ENCODE measurements at places on chromosomes 4 and X.

- DNase-seq, result no peak
Measured at GRCh38 chrX:31128855-31129254, 57.0 kb upstream of the FTHL17 start.

GRCh38 chrX:129957241-129958082, 25.0 kb upstream of the BCORL1 start:
- DNase-seq, result no peak

DNA sequence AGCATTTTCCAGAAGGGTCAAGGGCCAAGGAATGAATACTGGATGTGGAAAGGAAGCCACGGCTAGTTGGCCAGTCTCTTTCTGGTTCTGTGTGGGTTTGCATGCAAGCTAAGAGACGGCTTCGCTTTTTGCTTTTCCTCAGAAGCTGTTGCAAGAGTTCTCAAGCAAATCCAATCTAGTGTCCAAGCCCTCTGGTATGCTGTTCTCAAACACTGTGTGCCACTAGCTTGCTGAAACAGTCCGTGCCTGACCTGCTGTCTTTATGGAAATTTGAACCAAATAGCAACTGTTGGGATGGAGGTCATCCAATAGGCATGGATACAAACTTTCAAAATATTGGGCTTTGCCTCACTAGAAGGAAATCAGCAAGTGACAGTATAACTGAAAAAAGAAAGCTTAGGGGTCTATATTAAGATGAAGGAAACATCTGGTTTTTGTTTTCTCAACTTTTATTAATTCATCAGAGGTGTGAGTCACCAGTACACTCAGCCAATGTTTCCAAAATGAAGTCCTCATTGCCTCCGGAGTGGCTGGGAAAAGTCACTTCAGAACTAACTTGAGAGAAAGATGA, 70.5 kb downstream of the SLC9A6 start:
- no peak for DNase-seq

DNA sequence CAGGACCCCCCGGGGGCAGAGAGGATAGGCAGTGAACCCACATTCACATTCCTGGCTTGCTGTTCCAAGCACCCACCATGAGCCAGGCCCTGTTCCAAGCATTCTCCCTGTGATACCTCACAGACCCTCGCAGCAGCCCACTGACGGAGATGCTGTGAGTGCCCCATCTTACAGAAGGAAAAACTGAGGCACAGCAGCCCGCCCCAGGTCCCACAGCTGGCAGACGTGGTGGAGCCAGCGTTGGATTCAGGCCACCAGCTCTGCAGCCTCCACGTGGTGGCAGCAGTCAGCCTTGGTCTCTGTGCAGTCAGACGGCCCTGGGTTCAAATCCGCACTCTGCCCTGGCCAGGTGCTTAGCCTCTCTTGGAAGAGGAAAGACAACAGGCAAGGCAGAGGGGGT, 16.8 kb downstream of the MAN2B2 start:
- DNase-seq, result no peak

DNA sequence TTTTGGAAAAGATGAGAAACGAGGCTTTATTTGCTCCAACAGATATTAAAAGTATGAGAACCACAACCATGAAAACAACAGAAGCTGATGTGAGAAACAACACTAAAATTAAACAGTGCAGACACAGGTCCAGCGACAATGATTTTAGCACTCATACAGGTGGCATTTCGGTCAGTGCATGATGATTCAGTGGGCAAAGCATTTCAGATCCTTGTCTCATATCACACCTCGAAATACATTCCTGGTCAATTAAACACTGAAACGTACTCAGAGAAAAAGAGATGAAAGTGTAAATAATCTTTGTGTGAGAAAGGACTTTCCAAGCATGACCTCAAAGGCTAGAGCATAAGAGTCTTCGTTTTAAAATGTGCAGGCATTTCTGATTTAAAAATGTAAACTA, 85.2 kb downstream of the ACOX3 start:
- DNase-seq, result no peak

DNA sequence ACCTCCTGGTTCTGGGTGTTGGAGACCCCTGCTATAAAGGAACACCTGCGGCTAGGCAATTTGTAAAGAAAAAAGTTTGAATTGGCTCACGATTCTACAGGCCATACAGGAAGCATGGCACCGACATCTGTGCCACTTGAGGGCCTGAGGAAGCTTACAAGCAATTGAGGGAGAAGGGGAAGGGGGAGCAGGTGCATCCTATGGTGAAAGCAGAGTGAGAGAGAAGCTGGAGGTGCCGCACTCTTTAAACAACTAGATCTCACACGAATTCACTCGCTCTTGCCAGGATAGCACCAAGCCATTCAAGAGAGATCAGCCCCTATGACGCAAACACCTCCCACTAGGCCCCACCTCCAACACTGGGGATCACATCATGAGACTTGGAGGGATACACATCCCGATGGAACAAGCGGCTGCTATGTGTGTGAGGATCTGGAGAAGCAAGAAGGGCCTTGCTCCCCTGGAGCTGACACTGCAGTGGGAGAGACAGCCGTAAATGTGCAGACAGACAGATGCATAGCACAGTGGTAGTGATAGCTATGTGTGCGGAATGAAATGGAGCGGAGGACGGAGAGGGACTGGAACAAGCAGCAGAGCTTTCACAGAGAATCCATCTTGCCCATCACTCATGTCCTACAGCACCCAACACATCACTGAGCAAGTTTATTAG, 60.7 kb upstream of the HELT start:
- DNase-seq, result no peak

- DNase-seq, result no peak
Measured at GRCh38 chrX:100931925-100932285, 3.2 kb upstream of the XKRX start.

DNA sequence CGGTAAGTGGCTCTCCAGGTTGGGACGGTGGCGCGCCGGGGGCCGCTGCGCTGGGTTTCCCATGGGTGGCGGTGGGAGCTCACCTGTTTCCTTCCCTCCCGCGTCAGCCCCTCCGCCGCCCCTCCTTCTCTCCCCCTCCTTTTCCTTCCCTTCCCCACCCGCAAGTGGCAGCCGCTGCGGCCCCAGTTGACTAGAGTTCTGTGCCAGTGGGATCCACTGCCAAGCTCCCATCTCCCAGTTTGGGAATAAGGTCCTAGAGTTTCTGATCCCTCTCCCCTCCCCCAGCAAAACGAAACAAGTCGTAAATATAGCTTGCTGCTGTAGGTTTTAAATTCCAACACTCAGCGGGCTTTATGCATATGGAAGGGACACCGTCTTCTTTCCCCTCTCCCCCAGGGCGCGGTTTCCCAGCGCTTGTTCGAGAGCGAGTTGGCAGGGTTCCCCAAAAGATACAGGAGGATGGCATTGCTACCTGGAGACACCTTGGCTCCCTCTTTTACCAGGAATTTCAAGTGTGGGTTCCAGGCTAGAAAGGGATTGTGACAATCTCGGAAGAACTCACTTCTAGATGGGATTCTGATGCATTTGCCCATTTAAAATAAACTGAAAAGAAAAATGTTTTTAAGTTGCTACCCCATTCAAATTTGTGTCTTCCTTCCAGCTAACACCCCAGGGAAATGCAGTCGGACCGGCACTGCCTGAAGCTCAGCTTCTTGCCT, 1.2 kb downstream of the TLL1 start:
- no peak for DNase-seq

- no peak for DNase-seq
Measured at GRCh38 chrX:118178450-118178849, 61.8 kb upstream of the KLHL13 start.

GRCh38 chrX:20312018-20312417, 45.3 kb upstream of the RPS6KA3 start:
- no peak for DNase-seq

DNA sequence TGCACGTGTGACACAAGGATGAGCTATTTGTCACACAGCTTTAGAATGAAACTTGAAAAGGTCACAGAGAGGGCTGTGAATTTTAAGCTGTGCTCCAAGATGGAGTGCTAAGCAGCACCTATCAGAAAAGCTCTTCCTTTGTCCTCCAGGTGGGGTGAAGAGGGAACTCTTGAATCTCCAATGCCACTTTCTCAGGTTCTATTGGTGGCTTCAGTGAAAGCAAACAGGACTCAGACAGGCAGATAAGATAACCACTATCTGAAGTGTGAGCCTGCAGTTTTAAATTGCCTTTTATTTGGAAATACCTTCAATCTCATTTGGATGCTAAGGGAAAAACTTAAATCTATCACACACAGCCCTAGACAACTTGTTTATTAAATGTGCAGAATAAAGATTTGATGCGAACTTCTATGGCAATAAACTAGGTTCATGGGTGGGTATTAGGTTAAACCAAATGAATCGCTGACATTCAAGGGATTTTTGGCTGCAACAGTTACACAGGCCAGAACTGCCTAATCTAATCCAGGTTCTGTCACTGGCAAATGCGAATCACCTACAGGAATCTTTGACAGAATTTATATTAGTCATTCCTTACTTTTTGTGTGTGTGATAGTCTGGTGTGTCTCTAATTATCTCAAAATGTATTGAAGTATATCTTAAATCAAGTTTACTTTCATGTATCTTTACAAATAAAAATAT, 13.6 kb upstream of the PDGFRA start:
- no peak for DNase-seq

- no peak for DNase-seq
Measured at GRCh38 chr4:183124865-183125264, 25.8 kb downstream of the WWC2 start.

GRCh38 chr4:145822581-145822980, 116.0 kb downstream of the ZNF827 start:
- DNase-seq, result no peak

- DNase-seq, result no peak
Measured at GRCh38 chrX:110421500-110422455, 63.1 kb downstream of the RTL9 start.

- DNase-seq, result no peak
Measured at GRCh38 chrX:1902901-1903235, 288.0 kb downstream of the ASMT start.

DNA sequence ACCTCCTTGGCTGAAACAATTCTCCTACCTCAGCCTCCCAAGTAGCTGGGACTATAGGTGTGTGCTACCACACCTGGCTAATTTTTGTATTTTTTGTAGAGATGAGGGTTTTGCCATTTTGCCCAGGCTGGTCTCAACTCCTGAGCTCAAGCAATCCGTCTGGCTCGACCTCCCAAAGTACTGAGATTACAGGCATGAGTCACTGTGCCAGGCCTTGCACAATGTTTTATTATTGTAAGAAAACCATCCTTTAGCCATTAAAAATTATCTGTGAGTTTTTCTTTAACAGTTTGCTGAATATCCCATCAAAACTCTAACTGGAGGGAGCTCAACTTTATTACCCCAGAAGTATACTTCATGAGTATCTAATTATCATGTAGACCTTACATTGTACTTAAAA, 900.3 kb downstream of the PCDH7 start:
- no peak for DNase-seq

DNA sequence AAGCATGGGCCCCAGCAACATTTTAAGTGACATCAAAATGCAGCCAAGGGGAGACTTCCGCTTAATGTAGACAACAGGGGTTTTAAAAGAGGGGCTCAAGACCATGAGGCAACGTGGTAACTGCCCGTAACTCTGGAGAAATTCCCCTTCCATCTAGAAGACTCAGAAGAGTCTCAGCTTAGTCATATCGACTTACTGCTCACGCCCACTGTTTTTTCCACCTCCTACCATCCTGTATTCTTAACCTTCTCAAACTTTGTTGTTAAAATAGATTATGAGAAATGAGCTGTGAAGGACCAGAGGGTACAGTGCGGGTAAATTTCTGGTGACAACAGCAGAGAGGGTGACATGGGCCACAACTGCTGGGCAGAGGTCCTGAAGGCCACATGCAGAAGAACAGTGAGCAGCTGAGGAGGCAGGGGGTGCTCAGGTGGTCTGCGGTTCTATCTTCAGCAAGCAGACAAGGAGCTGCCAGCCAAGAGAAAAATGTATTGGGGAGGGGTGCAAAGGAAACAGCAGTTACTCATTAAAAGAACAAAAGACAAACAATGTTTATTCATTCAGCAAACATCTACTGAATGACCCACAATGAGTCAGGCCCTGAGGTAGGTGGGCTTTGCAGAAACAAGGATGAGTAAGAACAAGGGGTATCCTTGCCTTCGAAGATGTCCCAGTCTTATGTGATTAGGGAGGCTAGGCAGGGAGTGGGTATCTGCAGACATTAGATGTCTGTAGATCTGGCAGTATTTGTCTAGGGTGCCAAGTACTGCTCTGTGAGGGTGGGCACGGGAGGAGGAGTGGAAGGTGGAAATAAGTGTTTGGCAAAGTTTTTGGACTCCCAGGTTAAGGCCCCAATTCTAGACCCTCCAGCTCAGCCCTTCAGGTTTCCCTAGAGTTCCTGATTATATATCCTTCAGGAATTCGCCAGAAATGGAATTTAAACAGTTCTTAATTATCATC, 175.3 kb downstream of the TSPAN5 start:
- DNase-seq, result no peak

- no peak for DNase-seq
Measured at GRCh38 chr4:10623862-10624261, 60.7 kb downstream of the CLNK start.

GRCh38 chr4:24729119-24729730, 66.1 kb upstream of the SOD3 start:
- no peak for DNase-seq

DNA sequence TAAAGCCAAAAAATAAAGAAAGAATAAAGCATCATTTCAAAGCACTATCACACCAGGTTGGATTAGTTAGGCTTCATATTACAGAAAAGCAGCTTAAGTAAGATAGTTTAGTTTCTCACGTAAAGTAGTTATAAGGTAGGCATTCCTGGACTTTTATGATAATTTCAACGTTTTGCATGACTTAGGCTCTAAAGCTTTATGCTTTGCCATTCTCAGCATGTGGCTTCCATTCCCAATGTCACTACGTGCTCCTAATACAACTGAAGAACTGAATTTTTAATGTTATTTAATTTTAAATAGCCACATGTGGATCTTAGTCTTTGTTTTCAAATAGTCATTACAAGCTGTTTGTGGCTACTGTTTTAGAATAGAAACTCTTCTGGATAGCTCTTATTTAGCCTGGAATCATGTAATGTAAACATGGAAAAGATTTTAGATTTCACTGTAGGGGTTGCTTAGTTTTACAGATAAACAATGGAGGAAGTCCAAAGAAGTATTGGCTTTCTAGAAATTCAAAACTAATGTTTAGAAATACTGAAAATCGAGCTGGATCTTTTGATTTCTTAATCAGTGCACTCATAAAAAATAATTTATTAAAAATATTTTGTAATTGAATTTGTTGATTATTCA, 710.0 kb downstream of the IL1RAPL1 start:
- no peak for DNase-seq

DNA sequence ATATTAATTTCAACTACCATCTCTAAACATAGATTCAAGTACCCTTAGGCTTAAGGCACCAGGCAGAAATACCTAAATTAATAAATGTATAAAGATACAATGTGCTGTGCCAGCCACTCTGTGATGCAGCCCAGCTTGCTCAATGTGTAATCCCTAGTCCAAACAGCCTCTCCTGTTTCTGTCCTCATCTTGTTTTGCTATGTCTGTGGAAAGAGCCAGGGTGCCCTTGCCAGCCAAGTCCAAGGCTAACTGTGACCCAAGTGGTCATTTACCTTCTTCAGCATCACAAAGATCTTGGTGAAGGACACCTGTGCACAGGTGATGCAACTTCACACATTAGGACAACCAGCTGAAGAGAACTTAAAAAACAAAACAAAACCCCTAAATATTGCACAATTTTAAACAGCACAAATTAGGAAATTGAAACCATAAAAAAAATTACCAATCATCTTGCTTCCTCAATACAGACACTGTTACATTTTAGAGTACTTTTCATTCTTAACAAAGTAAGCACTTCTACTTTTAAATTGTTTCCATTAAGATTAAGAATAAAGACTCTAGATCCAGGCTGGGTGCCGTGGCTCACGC, 89.6 kb downstream of the C4orf51 start:
- no peak for DNase-seq
